ENCODE measurements at places on chromosomes 5 and 9.

- DNase-seq: no peak
These were observed 218.4 kb upstream of the TMEM161B start for GRCh38 chr5:88487066-88487465.

DNA sequence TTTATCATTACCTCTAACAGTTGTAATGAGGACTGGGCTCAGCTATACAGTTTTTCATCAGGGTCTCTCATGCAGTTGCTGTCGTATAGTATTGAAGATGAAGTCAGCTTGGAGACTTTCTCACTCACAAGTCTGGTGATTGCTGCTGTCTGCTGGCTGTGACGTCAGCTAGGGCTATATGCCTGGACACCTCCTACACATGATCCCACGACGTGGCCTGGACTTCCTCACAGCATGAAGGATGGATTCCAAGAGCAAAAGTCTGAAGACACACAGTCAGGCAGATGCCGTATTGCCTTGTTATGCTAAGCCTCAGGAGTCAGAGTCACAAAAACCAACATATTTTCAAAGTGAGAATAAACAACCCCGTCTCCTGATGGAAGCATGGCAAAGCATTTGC lies 193.3 kb downstream of the LURAP1L start:
- DNase-seq: no peak

GRCh38 chr5:6408627-6409446 lies 30.5 kb upstream of the MED10 start:
- peak; percentile 8 for DNase-seq

- DNase-seq: no peak
These were observed 37.2 kb downstream of the MARVELD2 start for GRCh38 chr5:69451941-69452647.

DNA sequence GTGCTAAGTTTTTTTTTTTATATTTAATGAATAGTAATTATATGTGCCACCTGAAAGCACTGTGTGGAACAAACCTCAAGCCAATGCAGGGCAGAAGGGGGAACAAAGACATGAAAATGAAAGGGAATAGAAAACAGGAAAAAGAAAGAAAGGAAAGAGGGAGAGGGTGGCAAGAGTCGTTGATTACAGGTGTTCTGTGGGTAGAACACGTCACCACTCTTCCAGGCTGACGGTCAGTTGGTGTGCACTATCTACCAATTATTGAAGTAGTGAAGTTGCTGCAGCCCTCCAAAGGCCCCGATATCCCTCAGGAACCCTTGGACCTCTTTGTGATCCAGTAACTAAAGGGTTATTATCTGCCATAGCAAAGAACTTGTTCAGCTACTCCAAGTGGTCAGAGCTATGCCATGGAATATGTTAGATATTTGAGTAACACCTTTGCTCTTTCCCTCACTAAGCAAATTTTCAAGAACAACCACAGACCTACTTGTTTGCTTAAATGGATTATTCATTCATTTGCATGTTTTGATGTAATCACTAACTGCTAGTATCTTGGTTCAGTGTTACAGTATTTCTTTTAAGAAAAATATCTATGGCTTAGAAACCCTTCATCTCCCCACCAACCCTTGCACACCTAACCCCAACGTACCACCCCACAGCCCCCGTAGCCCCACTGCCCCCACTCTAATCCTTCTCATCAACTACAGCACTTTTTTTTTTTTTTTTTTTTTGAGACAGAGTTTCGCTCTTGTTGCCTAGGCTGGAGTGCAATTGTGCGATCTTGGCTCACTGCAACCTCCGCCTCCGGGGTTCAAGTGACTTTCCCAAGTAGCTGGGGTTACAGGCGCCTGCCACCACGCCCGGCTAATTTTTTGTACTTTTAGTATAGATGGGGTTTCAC lies 31.3 kb downstream of the FYB1 start:
- DNase-seq: no peak

DNA sequence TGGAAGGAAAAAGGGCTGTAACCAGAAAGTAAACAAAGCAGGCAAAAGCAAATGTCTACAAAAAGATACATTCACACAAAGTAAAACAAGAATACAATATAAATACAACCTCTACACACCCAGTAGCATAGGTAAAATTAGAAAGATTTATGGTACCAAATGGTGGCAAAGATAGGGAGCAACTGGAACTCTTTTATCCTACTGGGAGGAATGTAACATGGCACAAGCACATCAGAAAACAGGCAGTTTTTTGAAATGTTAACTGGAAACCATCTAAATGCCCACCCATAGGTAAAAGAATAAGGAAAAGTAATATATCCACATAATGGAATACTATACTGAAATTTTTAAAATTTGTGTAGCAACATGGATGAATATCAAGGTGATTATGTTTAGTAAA lies 8.7 kb upstream of the ARL14EPL start:
- no peak for DNase-seq

DNA sequence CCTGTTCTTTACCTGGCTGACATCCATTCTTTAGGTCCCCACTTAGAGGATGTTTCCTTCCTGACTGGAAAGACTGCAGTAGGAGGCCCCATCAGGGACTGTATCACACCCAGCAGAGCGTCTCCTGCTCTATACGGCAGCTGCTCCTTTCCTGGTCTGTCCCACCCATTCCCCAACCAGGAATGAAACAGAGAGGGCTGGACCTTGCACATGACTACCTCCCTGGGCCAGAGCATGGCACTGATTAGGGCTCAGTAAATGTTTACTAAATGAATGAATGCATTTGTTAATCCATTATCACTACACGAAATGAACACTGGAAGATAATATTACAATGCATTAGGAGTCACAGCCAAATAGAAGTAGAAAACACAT lies 76.4 kb downstream of the ABCA1 start:
- no peak for DNase-seq

- peak; percentile 94 for DNase-seq
These were observed 8.5 kb downstream of the PRR7 start for GRCh38 chr5:177455036-177455660.

- no peak for DNase-seq
These were observed 194.1 kb downstream of the AOPEP start for GRCh38 chr9:94920420-94921091.

DNA sequence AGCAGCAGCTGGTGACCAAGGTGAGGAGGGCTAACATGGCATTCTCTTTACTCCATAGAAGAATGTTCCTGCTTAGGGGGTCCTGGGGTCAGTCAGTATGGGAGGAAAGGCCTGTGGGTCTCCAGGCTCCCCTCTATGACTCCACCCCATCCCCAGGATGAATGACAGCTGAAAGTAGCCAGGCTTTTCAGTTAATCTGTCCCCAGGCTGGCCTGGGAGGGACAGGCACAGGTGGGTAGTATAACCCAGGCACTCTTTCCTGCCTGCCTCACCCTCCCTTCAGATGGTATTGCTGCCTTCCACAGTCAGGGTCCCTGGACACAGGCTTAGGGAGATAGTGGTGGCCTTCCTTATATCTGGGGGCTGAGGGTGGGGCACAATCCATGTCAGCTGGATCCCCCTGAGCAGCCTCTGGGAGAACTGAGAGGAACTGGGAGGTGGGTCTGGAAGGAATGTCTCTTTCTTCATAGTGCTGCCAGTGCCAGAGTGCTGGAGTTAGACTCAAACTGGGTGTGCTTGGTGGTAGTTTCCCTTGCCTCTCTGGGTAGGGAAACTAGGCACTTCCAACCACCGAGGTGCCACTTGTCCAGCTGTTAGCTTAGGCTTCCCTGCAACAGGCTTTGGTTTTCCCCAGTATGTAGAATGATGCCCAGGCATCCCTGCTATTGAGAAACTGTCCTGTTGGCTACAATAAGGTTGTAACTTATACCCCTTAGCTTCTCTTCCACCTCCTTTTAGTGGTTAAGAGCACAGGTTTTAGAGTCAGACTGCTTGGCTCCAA lies 27.8 kb downstream of the LARP1 start:
- DNase-seq: no peak

DNA sequence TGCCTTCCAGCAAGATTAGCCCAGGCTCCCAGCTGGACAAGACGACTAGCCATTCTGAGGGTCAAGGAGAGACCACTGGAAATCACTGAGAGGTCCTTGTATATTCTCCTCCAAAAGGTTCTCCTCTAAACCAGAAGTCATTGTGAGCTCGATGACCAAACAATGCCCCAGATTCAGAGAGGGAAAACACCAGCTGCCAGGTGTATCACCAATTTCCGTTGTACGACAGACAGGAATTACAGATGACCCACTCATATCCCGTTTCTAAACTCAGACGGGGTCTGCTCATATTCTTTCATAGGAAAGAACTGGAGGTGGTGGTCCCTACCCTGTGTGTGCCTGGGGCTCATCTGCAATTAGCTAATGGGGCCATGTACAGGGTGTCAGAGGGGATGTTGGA lies 14.2 kb downstream of the FAXDC2 start:
- DNase-seq: no peak

DNA sequence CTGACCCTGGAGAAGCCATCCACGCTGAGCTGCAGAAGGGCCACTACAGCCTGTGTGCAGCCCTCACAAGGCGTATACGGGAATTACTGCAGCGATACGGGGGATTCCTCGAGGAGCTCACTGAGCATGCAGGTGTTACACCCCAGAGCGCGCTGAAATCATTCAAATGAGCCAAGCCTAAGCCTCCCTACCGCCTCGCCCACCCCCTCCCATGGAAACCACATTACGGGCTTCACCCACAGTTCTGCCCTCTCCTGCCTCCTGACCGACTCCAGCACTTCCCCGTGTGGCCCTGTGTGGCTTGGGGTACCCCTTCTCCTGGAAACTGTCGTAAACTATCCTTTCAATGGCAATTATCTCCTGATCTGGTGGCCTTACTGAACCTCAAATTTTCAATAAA lies 13.3 kb downstream of the SURF6 start:
- DNase-seq: no peak

DNA sequence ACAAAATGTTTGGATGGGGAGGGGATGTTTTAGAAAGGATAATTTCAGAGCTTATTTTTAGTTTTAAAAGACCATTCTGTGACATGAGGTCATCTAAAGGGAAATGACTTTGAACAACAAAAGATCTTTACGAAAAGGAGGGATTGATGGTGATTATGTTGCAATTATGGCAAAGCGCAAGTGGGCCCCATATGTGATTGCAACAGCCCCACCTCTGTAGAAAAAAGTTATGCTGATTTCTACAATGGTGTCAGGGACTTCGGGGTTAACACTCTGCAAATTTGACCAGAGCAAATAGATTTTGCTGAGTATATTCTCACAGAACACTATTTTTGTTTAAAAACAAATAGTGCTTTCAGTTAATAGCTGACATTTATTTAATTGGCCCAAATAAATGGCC lies 312.8 kb downstream of the NSG2 start:
- DNase-seq: no peak

GRCh38 chr9:101398930-101399642 lies 435 bp downstream of the ZNF189 start:
- peak; percentile 55 for DNase-seq

GRCh38 chr5:133756756-133757155 lies 144.4 kb upstream of the FSTL4 start:
- no peak for DNase-seq

GRCh38 chr5:153970496-153970895 lies 68.2 kb downstream of the FAM114A2 start:
- no peak for DNase-seq

GRCh38 chr5:93721511-93721910 lies 19.9 kb downstream of the POU5F2 start:
- no peak for DNase-seq

DNA sequence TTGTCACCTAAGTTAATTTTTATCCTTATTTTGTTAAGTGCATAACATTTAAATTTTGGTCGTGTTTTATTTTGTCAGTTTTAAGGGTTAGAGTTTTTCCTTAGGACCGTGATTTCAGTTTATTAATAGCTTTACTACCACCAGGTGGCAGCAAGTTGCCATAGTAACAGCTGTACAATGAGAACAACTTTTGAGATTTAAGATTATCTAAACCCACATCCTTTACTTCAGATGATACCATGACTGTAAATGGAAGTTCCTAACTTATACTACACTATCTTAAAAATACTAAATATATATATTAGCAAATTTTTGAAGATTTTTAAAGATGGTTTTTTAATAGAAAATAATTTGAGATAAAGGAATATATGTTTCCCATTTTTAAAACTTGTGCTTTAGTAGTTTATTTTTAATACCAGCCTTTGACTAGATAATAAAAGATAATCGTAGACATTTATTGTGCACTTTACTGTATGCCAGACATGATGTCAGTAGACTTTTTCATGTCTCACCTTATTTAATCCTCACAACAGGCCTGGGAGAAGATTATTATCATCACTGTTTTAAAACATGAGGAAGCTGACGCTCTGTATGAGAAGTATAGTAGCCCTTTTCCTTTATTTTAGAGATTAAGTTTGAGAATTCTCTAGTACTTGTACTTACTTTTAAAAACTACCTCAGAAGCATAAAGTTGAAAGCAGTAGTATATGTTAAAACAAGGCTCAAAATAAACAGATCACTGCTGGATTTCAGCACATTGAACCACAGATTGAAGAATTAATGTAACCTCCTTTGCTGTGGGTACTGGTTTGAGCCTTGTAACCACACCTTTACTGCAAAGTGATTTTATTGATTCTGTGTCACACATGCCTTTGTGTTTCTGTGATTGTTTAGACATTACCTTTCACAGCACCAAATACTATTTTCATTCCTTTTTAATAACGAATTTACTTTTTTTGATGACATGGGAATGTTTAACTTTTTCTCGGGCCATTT lies 27.5 kb downstream of the SREK1 start:
- DNase-seq: peak; percentile 70

Data from RPMI8226 (cell line).